Activated CD4-positive, CD25-positive, alpha-beta regulatory T cell treated with anti-CD3 and anti-CD28 coated beads, Interleukin-2, amount 50 U/mL, for 72 hours (primary cell): ENCODE measurements at places on chromosomes 2 and 18.

GRCh38 chr2:37653805-37654378 is 17.6 kb downstream of the CDC42EP3 start:
- no peak for DNase-seq

DNA sequence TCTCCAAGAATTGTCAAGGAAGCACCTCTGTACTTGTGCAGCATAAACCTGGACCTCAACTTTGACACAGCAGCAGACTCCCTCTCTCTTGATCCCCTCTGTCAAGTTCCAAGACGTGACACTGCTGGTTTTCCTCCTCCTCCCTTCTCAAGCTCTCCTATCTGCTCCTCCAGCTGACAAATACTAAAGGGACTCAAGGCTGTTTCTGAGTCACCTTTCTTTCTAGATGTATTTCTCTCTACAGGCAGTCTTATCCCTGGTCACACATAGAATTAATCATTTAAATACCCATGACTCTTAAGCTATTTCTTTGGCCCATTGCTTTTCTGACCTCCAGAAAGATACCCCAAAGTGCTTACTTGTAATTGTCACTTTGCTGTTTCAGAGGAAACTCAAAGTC is 53.5 kb downstream of the SEPTIN10 start:
- no peak for DNase-seq

GRCh38 chr2:207928079-207928478 is 97.2 kb downstream of the PLEKHM3 start:
- no peak for DNase-seq

DNA sequence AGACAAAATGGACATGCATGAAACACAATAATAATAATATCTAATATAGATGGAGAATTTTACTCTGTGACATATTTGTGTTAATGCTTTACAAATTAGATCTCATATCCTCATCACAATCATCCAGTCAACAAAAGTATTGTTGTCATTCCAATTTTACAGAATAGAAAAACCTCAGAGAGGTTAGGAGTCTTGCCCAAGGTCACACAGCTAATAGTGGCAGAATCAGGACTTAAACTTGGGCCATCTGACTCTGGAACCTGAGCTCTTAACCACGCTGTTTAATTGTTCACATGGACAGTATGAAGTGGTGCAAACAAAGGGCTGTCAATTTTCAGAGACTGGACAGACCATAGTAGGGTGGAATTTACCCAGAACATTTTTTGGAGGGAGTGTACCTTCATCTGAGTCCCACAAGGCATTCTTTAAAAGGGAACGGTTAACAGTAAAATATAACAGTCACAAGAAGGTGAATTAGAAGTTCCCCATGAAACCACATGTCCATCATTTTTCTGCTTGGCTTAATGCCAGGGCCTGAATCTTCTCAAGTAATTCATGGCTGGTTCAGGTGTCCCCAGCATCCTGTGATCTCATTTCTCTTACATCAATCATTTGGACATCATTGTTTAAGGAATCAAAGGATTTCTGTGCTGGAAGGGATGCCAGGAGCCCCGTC is 35.4 kb upstream of the CCDC93 start:
- DNase-seq = no peak

GRCh38 chr18:62321201-62321600 is 3.9 kb upstream of the TNFRSF11A start:
- no peak for DNase-seq
